ENCODE measurements at places on chromosomes 16 and 17.

DNA sequence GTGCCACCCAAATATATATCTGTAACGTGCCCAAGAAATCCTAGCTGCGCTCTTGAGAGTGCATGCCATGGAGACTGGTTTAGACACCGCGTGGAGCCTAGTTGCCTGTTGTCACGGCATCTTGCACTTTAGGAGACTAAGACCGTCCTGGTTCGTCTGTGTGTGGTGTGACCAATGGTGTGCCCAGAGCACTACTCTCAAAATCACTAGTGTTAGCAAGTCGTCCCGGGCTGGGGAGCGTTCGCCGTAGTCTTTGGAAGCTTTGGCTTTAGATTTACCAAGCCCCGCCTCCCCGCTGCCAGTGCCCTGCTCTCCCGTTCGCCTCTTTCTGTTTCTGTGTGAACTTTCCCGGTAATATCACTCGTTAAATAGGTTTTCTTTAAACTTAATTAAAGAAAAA lies 27.0 kb downstream of the CLUH start:
- DNase-seq: no peak

DNA sequence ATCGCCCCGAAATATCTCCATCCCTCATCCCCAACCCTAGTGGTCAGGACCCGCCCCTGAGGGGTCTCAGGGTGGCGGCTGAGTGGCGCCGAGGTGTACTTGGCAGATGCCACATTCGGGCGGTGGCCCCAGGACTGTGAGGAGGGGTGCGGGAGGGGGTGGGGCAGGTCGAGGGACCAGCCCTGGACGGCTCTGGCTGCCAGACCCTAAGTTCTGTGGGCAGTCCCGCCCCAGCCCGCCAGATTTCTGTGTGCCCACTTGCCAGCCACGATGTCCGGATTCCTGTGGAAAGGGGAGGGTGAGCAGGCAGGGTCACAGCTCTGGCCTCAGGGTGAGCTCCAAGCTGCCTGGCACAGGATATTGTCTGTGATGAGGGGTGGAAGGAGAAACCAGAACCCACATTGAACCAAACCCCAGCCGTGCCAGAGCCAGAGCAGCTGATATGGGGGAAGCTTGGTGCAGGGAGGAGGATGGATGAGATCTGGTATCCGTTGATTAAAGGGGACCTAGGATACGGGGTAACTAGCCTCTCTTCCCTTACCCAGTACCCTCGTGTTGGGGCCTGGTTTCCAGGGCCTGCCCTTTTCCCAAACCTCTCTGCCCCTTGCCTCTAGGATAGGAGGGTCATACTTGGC lies 1.1 kb upstream of the CHAD start:
- no peak for DNase-seq

DNA sequence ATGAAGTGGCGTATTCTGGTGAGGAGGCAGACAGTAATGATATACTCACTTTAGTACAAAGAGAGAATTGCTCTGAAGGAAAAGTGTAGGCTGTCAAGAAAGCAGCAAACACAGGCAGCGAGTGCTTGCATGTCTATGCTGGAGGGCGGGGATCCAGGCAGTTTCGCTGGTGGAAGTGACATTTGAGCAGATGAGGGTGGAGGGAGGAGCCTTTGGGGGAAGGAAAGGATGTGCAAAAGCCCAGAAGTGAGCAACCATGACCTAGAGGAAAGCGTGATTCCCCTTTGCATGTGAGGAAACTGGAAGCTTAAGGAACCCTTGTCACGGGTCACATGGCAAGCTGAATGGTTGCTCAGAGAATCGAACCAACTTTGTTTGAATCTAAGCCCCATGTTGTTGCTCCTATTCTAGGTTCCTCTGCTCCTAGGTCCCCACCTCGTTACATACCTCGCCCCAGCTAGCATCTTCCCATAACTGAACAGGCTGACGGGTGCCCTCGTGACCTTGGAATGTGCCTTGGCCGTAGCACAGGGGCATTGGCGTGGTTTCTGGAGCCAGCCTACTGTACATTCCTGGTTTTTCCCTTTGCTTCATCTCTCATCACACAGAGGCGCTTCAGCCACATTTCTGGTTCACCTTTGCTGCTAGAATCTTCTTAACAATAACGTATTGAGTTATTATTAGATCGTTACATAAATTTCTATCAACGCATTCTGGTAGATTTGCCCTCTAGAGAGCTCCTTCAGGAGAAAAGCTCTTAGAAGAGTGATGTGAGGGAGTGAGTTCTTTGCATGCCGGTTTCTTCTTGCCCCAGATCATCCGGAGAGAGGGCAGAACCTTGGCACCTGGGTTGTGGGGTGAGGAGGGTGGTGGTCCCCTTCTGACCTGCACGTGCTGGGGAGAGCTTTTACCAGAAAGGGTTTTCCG lies 191.8 kb downstream of the SNX29 start:
- DNase-seq: no peak

DNA sequence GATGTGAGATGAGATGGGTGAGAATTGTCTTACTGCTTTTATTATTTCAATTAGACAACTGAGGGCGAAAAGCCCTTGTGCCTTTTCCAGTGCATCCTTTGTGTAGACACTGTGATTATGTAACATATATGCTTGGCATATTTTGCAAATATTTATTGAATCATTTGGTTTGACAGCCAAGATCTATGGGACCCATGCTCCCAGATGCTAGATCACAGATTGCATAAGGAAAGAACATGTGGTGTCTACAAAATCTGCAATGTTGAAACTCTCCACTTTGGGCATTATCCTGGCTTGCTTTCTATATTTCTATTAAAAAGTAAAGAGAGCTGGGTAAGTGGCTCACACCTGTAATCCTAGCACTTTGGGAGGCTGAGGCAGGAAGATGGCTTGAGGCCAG lies 4.8 kb upstream of the COG1 start:
- DNase-seq: no peak

- no peak for DNase-seq
Observed at GRCh38 chr16:12096157-12096777, 119.7 kb downstream of the SNX29 start.

DNA sequence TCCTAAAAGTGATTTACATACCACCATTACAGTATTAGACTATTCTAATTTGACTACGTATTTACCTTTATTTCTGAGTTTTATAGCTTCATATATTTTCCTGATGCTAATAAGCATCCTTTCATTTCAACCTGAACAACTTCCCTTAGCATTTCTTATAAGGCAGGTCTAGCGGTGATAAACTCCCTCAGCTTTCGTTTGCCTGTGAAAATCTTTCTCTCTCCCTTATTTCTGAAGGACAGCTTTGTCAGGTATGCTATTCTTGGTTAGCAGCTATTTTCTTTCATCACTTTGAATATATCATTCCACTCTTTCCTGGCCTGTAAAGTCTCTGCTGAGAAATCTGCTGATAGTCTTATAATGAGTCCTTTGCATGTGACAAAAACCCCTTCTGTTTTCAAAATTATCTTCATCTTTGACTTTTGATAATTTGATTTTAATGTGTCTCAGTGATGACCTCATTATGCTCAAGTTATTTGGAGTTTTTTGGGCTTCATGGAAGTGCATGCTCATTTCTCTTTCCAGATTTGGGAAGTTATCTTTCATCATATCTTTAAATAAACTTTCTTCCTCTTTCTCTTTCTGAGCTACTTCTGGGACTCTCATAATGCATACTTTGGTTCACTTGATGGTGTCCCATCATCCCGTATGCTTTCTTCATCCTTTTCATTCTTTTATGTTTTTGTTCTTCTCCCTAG lies 285.4 kb upstream of the PMFBP1 start:
- DNase-seq: no peak

All from stimulated activated CD4-positive, alpha-beta T cell treated with anti-CD3 and anti-CD28 coated beads, Interleukin-2, amount 100 ng/mL, for 4 hours (primary cell).